Neural crest cell (in vitro differentiated cells): ENCODE measurements at places on chromosomes 11 and 22. TPM values are rescaled to one million over a fixed set of nuclear protein-coding genes. Genes with fewer than 3 reads are reported as not detected.

The APOL5 gene
- not detected in 2 replicates for total RNA-seq

The FREY1 gene
- total RNA-seq = 2.5 and 3.3 TPM in 2 replicates

The HBG1 gene
- not detected in 2 replicates for total RNA-seq

The XKR3 gene
- total RNA-seq = not detected in 2 replicates

The ZNF215 gene
- 10.2 and 11.2 TPM in 2 replicates for total RNA-seq

The SCGB1C1 gene
- total RNA-seq = not detected in 2 replicates

The YPEL1 gene
- total RNA-seq = 19.5 and 20.9 TPM in 2 replicates

The OR2AG2 gene
- total RNA-seq = 0.25 and 0.54 TPM in 2 replicates

The MISFA gene
- total RNA-seq = 4.1 and 4.4 TPM in 2 replicates

DNA sequence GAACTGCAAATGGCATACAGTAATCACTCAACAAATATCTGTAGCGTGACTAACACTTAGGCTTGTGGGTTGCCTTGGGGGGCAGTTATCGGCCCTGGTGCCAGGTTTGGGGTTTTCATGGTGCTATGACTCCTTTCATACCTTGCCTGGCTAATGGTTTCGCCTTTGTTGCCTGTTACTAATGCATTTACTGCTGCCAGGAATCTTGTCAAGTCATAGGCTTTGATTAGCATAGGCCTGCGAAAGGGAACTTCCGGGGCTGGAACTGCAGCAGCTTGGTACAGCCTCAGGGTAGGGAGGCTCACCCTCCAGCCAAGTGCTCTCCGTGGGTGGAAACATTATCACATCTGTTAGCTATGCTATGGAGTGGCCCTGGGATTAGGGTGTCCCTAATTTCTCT lies 13.2 kb downstream of the SLC25A18 start:
- no peak for DNase-seq

DNA sequence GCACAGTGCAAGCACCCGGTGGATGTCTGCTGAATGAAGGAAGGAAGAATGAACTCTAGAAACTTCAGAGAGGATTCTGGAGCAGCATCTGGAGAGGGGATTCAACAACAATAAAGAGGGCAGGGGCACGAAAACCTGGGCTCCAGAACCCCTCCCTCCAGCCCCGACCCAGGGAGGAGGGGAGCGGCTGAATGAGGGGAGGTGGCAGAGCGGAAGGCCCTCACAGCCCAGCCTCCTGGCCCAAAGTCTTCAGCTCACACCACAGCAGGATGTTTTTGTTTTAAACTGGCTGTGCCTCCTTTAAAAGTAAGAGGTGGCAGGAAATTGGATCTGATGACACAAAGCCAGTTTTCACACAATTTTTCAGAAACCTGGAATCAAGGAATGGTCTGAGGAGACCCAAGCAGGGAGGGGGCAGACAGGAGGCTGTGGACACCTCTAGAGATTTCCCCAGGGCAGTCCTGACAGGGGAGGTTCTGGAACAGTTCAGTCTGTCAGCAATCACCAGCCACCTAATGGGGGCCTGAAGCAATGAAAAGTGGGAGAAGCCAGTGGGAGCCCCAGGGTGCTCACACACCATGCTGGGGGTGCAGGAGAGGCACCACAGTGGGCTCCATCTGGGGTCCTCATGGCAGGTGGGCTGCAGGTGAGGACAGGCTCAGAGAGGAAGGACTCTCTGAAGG lies 44.4 kb upstream of the TCF20 start:
- DNase-seq = no peak

DNA sequence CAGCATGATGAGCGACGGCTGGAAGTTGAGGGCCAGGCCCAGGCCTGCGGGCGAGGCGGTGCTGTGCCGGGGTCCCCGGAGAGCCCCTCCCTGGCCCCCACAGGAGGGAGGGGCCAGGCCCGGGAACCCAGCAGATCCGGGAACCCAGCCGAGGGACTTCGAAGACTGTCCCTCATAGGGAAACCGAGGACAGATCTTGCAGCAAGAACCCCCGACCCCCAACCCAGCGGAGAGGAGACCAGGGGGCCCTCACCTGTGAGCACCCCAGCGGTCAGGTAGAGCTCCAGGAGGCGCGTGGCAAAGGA lies 2.4 kb downstream of the SLC16A8 start:
- no peak for DNase-seq

DNA sequence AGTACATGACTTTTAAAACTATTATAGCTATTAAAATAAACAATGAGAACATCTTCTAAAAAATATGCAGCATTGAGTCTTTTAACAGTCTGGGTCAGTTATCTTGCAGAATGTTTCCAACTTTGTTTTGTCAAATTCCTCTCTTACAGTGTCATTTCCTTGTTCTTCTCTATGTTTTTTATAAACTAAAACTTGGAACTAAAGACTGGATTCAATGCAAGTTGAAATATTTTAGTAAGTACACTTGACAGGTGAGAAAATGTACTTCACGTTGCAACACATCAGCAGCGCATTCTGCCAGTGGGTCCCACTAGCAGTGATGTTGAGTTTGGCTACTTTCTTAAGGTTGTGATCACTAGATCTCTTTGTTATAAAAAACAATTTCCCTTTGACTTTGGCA lies 1407.6 kb upstream of the RAG2 start:
- DNase-seq = no peak

DNA sequence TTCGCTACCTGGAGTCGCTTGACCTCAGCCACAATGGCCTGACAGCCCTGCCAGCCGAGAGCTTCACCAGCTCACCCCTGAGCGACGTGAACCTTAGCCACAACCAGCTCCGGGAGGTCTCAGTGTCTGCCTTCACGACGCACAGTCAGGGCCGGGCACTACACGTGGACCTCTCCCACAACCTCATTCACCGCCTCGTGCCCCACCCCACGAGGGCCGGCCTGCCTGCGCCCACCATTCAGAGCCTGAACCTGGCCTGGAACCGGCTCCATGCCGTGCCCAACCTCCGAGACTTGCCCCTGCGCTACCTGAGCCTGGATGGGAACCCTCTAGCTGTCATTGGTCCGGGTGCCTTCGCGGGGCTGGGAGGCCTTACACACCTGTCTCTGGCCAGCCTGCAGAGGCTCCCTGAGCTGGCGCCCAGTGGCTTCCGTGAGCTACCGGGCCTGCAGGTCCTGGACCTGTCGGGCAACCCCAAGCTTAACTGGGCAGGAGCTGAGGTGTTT lies 12.8 kb downstream of the TSKU start:
- DNase-seq = no peak

- no peak for DNase-seq
Measured at GRCh38 chr11:92711926-92712325, 257.5 kb upstream of the MTNR1B start.

DNA sequence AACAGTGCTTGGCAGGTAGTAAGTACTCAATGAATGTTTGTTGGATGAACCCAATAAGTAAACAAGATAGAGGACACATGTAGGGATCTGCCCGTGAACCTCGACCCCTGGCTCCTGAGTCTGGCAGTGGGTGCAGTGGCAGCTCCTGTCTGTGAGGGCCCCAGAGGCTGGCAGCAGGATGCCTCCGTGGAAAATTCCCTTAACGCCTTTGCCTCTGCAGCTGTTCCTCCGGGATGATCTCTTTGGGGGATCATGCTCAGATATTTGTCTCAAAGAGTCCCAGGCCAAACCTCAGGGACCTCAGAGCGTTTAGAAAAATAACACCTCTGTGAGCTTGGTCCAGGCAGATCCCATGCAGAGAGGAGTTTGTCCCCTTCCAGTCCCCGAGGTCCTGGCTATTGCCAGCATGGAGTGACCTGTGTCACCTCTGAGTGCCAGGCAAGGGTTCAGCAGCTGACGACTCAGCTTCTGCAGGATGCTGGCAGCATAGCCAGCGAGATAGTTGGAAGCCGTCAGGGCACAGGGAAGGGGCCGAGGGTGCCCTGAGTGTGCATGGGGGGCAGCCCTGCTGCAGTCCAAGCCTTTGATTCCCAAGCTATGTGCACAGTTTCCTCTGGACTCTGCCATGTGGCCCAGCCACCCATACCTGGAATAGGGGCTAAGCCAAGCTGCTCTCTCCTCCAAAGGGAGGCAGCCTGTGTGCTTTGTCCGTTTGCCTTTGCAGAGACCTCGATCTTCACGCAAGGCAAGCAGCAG lies 613 bp upstream of the MCHR1 start:
- no peak for DNase-seq

- DNase-seq = no peak
Measured at GRCh38 chr11:78768345-78768744, 193.7 kb upstream of the NARS2 start.

DNA sequence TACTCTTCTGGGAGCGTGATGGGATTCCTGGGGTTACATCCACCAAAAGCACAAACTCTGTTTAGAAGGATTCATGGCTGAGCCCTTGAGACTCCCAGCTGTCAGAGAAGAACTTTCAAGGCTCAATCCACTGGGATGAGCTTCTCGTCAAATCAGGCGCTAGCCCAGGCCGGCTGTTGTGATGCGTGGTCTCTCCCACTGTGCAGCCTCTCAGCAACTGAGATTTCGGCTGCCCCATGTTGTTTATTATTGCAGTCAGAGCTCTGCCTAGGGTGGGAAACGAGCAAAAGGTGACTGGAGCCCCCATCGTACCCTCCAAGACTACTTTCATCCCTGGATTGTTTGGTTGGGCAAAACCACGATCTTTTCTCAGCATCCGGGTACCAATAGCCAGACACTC lies 251.6 kb downstream of the ETS1 start:
- DNase-seq = no peak

DNA sequence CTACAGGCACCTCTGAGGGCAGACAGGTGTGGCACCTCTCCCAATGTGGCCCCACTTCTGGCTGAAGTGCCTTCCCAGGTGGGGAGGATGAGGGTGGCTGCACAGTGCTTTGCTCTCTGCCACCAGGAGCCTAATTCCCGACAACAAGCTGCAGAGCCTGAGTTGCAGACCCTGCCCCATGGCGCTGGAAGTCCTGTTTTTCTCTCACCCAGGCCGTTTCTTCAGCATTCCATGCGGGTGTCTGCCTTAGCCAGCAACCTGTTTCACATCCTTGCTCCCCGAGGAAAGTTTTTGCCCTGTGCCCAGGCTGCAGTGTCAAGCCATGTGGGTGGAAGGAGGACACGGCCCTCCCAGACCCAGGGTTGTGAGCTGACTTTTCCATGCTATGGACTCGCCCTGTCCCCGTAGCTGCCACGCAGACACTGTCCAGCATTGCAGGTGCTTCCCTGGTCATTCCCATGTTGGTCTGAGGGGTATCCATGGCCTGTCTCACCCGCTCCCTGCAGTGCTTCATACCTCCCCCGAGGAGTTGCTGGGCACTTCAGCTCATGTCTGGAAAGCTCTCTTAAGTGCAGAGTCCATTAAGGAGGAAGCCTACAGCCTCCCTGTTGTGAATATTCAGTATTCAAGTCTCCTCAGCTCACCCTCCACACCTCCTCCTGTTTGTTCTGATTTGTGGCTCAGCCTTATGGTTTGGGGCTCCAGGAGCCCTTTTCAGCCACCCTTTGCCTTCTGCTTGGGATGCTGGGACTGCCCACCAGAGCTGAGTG lies 2.9 kb downstream of the DAGLA start:
- DNase-seq = no peak

DNA sequence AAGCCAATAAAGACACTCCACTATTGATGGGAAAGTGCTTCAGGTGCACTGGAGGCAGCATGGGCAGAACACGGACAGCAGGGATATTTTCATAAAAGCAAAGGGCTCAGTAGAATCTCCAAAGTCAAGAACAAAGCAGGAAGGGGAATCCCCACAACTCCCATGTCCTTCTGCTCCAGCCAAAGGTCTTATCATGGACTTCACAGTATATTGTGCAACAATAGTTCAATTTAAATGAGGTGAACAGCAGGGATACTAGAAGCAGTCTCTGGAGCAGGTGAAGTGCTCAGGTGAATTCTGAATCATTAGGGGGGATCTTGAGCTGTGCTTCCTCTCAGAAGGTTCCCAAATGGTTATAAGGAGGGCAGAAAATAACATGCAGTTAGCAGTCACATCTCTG lies 6.6 kb upstream of the OR2D2 start:
- DNase-seq = no peak

GRCh38 chr11:34542089-34542488 lies 28.5 kb upstream of the ELF5 start:
- DNase-seq = no peak

DNA sequence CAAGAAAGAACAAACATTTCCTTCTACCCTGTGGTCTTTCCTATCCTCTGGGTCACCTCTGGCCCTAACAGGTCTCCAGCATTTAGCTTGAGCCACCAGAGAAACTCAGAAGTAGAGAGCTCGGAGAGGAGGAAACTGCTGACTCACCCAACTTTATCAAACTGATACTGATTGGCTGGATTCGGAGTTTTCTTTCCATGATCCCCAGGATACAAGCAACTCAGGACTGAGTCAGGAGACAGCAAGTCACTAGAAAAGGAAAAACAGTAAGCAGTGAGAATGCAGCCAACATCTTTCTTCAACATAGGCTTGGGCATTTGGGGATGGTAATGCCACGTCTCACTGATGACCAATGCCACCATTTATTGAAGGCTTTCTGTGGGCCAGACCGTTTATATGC lies 32.7 kb downstream of the THOC5 start:
- DNase-seq = no peak

- no peak for DNase-seq
Measured at GRCh38 chr22:21686634-21687393, 21.0 kb downstream of the PPIL2 start.

DNA sequence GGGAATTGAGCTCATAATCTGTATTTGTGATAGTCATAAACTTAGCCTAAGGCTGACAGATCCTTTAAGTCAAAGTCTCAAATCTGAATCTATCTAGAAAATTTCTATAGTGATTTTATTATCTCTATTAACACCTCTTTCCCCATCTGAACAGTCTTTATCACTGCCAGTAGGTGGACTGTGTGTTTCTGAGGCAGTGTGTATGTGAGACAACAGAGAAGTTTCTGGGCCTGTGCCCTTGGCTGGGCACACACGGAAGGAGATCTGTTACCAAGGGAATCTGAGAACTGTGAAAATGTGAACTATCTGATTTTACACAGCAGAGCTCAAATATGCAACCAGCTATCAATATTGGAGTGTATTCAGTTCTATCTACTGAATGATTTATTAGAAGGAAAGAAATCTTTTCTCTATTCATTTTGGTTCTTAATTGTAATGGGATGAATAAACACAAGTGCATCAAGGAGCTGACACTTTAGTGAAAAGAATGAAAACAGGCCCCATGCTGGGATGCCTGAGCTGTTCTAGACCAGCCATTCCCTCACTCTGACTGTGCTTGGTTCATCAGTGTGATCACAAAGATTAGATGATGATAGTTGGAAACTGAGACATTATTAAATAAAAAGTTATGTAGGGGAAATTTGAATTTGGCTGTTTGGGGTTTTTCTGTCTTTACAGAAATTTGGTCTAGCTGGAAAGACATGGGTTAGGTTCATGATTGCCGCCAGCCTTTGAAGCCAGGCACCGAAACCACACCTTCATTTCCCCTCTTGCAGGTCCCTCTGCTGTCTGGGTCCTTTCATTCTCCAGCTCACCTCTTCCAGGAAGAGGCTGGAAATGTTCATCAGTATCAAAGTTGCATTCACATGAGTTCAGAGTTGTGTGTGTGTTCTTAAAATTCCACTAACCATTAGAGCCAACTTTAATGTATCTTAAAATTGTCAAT lies 68.1 kb downstream of the LIF start:
- DNase-seq = no peak

- DNase-seq = no peak
Measured at GRCh38 chr11:67371911-67372320, 1.5 kb downstream of the CLCF1 start.

- DNase-seq = peak; percentile 53
Measured at GRCh38 chr11:46119352-46120216, 1.7 kb downstream of the PHF21A start.
